Right lung (tissue), 10 donors: ENCODE measurements at places on chromosomes 16 and 17. TPM values are rescaled to one million over a fixed set of nuclear protein-coding genes. Genes with fewer than 3 reads are reported as not detected.

DNA sequence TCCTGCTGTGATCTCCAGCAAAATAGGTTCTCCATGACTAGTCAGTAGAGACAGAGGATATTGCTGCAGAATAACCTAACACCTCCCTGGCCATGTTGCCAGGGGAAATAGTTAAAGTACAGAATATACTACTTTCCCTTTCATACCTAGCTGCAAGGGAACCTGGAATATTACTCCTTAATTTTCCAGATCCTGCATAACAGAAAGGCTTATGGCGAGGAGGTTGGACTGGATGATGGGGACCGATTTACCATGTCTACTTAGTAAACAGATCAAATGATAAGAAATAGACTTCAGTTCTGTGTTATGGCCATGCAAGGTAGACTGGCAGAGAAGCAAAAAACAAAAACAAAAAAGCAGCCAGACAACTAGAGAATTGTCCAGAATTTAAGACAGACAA, 117.4 kb downstream of the MSI2 start:
- no peak for DNase-seq

DNA sequence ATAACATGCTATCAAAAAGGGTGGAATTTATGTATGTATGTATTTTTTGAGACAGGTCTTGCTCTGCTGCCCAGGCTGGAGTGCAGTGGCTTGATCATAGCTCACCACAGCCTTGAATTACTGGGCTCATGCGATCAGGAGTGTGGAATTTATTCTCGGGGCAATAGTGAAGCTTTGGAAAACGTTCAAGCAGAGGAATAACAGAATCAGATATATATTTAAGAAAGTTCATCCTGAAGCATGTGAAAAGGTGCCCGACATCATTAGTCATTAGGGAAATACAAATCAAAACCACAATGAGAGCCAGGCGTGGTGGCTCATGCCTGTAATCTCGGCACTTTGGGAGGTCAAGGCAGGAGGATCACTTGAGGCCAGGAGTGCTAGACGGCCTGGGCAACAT, 7.7 kb upstream of the ITGAE start:
- no peak for DNase-seq

DNA sequence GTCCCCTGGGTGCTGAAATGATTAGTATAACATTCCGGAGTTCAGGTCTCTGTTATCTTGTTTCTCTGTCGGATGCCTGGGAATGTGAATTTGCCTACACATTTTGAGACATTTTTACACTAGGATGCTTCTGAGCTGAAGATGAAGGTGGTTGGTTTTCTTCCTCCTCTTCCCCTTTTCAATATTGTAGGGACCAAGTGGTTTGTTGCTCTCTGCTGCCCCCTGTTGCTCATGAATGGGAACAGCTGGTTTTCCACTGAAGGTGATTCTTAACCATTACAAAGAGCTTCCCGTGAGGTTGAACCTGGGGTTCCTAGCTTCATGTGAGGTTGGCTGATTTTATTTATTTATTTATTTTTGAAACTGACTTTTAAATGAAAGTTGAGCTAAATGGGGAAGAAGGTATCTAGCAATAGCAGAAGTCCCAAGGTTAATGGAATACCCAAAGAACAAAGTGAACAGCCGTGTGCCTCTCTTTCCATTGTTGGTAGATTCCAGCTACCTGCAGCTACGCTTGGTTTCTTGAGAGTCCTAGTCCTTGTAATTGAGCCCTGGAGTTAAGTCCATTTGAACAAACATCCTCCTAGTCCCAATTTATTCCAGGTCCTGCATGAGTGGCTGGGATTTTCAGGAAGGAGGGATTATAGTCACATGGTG, 983.9 kb upstream of the EEF2KMT start:
- peak; percentile 20 for DNase-seq

- no peak for DNase-seq
These were observed 11.3 kb downstream of the TMC6 start for GRCh38 chr17:78117027-78117981.

- no peak for DNase-seq
These were observed 10.5 kb downstream of the NUFIP2 start for GRCh38 chr17:29283496-29283895.

KRT20 gene
- not detected for polyA plus RNA-seq

NKD1 gene
- 34.6 TPM for polyA plus RNA-seq

ALOX12 gene
- 2.4 TPM for polyA plus RNA-seq

TSPOAP1 gene
- polyA plus RNA-seq = 62.1 TPM

KLHL36 gene
- polyA plus RNA-seq = 26.0 TPM
